ENCODE measurements at places on chromosomes 4 and X.

DNA sequence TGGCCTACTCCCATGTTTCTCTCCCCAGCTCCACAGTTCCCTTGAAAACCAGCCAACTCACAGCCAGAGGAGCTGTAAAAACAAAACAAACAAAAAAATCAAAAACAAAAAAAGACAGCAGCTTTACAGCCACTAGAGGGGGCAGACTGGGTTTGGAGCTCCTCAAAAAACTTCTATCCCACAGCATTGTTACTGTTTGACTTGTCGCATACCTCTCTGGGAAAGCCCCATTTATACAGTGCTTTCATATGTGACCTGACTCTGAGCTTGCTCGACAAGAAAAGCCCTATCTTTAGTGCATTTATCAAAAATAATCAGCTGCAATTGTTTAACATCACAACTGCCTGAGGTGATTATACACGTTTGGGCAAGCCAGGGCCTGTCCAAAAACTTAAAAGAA is 21.6 kb downstream of the TSPAN6 start:
- peak; percentile 3 for DNase-seq

DNA sequence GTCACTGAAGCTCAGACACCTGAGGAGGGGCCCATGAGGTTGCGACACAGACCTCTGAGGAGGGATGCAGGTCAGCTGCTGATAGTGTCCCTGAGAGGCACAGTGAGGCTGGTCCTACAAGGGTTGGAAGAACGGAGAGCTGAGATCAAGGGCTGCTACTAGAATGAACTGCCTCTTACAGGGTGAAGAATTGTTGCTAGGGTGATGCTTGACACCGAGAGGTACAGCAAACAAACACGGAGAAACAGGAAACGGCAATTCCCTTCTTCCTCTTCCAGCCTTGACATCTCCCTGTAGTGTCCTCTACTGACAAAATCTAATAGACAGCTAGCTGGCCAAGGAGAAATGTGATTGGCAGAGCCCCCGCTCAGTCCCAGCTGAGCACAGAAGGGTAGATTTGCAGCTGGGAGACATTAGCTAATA is 11.8 kb upstream of the HPGDS start:
- DNase-seq = no peak

DNA sequence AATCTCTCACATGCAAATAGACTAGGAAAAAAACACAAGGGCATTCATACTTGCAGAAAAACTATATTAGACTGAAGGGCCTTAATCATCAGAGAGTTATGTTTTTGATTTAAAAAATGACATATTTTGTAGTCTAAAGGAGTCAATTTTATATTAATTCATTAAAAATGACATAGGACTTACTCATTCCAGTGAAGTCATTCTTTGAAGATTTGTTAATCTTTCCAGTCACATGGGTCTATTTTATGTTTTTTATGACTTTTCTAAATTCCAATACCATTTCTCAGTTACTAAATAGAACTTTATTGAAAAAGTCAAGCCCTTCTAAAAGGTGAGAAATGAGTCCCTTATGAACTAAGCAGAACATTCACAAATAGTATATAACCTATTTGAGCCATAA is 743.8 kb upstream of the INTU start:
- DNase-seq = peak; percentile 23

GRCh38 chrX:22349116-22349515 is 76.4 kb downstream of the CBLL2 start:
- no peak for DNase-seq

- DNase-seq = no peak
Observed at GRCh38 chr4:187183826-187184225, 460.2 kb upstream of the FAT1 start.

- no peak for DNase-seq
Observed at GRCh38 chr4:7945709-7946380, 6.2 kb upstream of the AFAP1 start.

- DNase-seq = peak; percentile 52
Observed at GRCh38 chr4:64539234-64539849, 130.1 kb upstream of the TECRL start.

DNA sequence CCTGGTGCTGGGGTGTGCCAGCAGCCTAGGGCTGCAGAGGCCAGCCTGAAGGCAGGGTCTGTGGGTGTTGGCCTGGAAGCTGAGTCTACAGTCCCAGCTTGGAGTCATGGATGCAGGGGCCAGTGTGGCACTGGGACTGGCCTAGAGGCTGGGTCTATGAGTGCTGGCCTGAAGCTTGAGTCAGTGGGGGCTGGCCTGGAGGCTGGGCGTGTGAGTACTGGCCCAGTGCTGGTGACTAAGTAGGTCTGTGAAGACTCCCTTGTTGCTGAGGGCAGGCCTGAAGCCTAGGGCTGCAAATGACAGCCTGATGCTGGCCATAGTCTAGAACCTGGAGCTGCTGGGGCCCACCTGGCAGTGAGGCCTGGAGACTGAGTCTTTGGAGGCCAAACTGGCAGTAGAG is 31.3 kb upstream of the ALG13 start:
- no peak for DNase-seq

DNA sequence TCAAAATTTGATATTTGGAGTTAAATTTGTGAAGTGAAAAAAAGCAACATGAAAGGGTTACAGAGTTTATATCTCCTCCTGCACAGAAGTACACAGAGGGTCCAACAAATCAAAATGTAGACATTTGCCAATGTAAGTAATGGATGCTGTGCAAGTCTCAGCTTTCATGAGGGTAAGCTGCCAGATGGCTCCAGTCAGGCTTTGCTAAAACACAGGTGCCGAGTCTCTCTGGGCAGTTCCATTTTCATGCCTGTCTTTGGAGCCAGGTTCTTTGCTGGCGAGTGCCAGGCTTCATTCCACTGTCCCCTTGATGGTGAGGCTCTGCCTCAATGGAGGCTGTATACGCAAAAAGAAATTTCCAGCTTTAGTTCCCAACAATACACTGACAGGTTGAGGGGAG is 27.9 kb downstream of the SLC4A4 start:
- DNase-seq = no peak

Data from RWPE1 (cell line).